Activated CD8-positive, alpha-beta memory T cell treated with anti-CD3 and anti-CD28 coated beads for 4 hours (primary cell): ENCODE measurements at places on chromosomes 1 and 21.

- no peak for DNase-seq
Measured at GRCh38 chr1:39205781-39206464, 1.4 kb downstream of the MACF1 start.

DNA sequence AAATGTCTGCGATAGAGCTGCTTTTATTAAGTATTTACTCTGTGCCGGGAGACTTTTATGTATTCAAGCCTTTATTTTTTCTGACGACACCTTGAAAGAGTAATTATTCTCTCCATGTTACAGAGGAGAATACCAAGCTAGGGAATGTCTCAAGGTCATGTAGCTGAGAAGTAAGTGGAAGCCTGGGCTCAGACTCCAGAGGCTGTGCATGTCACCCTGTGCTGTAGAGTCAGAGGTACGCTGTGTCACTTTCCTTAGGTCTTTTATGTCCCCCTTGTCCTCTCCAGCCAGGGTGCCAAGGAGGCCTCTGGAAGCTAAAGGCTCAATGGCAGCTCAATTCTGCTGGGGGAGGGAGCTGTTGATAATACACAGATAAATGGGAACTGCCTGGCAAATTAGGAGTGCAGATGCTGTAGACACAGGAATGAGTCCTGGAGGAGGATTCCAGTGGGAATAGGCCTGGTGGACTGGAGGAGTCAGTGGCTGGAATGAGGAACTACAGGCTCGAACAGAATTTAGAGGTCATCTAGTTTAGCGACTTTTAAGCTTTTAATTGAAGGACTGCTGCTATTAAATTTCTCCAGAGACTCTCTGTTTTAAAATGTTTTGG, 9.3 kb upstream of the IL19 start:
- no peak for DNase-seq

- no peak for DNase-seq
Measured at GRCh38 chr1:89951766-89952604, 42.9 kb upstream of the ZNF326 start.

DNA sequence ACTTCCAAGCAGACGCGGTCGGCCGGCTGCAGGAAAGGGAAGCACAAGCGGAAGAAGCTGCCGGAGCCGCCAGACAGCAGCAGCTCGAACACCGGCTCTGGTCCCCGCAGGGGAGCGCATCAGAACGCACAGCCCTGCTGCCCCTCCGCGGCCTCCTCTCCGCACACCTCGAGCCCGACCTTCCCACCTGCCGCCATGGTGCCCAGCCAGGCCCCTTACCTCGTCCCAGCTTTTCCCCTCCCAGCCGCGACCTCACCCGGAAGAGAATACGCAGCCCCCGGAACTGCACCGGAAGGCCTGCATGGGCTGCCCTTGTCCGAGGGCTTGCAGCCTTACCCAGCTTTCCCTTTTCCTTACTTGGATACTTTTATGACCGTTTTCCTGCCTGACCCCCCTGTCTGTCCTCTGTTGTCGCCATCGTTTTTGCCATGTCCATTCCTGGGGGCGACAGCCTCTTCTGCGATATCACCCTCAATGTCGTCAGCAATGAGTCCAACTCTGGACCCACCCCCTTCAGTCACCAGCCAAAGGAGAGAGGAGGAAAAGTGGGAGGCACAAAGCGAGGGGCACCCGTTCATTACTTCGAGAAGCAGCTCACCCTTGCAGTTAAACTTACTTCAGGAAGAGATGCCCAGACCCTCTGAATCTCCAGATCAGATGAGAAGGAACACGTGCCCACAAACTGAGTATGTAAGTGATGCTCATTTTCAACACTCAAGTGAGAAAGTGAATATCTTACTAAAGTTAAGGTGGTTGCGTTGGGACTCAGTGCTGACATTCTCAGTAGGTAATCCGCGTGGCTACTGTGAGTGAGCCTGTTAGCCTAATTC, 25.5 kb downstream of the UTS2 start:
- DNase-seq: no peak

GRCh38 chr1:217472915-217473314, 158.0 kb downstream of the GPATCH2 start:
- DNase-seq: no peak

DNA sequence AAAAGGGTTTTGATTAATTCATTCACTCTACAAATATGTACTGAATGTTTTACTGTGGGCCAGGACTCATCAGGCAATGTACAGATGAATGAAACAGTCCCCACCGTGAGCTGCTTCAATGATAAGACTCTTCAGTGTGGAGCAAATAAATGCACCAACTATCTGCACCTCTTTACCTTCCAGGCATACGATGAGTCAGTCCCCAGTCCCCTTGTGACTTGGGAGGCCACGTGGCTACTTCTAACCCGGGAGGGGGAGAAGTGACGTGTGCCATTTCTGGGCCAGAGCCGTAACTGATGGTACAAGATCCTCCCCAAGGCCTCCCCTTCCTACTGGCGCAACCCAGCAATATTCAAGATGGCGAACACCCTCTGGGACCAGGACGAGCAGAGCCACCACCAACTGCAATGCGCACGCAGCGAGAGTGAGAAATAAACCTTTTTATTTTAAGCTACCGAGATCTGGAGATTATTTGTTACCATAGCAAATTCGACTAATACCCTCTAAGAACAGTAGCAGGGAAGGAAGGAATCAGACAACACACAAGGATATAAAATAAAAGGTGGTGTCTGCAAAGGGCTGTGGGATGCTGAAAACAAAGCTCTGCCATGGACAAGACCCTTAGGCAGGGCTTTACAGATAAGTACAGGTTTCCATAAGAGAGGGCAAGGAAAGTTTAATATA, 74.5 kb downstream of the NPHP4 start:
- no peak for DNase-seq

DNA sequence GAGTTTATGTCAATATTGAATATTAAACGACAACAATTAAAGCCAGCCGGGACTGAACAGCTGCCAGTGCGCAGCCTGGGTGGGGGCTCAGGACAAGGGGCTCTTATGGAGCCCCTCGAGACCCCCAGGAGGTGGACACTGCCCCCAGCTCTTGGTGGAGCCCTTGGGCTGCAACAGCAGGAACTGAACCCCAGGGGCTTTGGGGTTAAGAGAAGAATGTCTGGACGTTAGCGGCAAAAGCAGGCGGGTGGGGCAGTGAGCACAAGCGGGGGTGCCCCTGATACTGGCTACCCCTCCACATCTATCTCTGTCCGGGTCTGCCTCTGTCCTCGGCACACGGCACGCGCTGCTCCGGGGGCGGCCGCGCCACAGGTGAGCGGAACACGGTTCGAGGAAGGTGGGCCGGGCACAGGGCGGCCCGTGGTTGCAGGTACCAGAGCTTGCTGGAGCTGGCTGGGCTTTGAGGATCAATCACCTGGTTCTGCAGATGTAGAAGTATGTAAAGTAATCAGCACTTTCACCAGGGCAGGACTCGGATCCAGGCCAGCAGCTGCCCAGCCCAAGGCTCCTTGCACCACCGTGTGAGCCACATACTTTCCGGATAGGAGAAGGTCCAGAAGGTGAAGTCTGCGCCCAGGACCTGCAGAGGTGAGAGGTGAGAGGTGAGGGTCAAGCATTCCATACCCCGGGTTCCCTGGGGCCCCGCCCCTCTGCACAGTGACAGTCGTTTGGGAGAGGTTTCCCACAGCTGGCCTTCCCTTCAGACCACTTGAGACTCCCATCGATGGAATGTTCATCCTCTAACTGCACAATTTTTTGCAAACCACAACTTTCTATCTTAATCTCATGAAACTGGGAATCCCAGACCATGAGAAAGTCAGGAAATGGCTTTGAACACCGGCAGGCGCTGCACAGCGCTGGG, 12.4 kb upstream of the POFUT2 start:
- DNase-seq: no peak

GRCh38 chr1:29793653-29794348, 557.5 kb downstream of the PTPRU start:
- no peak for DNase-seq

GRCh38 chr21:16536643-16537434, 807.1 kb downstream of the USP25 start:
- DNase-seq: no peak

- DNase-seq: no peak
Measured at GRCh38 chr1:28035420-28035819, 53.0 kb downstream of the EYA3 start.

DNA sequence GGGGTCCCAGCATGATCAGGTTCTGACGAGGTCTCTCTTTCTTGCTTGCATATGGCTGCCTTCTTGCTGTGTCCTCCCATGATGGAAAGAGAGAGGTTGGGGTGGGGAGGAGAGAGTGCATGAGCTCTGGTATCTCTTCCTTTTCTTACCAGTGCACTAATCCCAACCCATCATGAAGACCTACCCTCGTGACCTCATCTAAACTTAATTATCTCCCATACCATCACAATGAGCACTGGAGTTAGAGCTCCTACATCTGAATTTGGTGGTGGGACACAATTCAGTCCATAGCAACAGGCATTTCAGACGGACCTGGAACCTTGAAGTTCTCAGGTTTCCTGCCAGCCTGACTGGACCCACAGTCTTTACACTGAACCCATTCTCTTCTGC, 125.2 kb upstream of the ZNF648 start:
- DNase-seq: no peak

GRCh38 chr1:210200124-210200736, 32.4 kb upstream of the SERTAD4 start:
- DNase-seq: no peak

GRCh38 chr1:207670997-207671396, 26.1 kb downstream of the CR1L start:
- no peak for DNase-seq

- DNase-seq: no peak
Measured at GRCh38 chr1:47687631-47688460, 250.0 kb downstream of the FOXD2 start.

GRCh38 chr1:232204269-232204668, 425.7 kb downstream of the SIPA1L2 start:
- DNase-seq: no peak

DNA sequence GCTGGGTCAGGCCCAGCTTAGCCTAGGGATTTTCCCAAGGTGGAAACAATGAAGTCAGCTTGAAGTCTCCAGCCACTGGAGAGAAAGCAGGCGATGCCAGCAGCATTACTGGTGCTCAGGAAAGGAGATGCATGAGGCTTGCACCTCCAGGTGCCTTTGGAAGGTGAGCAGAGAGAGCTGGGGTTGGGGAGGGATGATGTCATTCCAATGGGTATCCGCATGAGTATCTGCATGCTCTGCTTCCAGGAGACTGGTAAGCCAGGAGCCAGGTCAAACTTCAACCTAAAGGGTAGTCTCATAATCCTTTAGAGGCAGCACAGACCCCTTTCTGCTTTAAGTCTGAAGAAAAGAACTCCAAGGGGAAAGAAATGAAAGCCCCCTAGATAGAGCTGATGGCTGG, 68.8 kb downstream of the KDM1A start:
- DNase-seq: no peak

DNA sequence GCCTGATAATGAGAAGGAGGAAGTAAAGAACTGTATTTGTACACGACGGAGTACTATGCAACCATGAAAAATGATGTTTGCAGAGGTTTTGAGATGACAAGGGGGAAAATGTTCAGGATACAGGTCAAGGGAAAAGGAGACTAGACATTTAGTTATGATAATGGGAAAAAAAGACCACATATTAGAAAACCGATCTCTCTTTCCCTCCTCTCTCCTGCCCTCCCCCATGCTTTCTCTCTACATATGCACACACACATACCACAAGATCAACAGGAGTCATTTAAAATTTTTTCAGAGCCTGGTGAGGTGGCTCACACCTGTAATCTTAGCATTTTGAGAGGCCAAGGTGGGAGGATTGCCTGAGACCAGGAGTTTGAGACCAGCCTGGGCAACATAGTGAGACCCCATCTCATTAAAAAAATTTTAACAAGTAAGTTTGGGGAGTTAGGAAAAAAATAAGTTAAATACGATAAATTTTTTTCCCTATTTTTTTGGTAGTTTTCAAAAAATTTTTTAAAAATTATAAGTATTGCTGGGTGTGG, 44.5 kb downstream of the ECE1 start:
- no peak for DNase-seq

- no peak for DNase-seq
Measured at GRCh38 chr1:156117414-156118176, 3.1 kb downstream of the LMNA start.

DNA sequence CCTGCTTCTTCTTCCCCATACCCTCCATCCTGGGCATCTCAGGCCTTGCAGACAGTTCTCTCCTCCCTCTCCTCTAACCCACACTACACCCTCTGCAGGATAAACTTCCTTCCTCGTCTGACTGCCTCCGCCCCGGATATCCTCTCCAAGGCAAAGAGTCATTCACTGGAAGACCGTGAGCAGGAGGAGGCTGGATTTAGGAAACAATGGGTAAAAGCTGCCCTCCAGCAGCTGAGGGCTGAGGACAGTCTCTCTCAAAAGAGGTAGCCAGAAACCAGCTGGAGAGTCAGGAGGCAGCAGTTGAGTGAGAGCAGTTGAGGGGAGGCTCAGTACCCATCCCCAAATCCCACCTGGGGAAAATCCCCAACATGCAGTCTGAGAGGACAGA, 1.4 kb downstream of the CSRP1 start:
- DNase-seq: no peak

DNA sequence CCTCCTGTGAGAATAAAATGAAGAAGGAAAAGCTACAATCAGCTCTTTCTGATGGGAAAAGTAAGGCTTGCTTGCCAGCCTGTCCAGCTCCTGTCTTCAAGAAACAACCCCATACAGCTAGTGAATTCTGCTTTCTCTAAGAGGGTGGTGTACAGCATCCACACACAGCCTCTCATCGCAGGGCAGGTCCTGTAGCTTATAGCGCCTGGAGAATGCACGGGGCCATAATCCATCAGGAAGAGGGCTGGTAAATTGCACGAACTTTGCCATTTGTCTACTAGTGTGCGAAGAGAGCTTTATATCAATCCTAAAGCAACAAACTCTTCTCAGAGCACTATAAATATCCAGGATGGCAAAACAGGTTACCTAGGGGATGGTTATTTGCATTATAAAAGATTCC, 83.3 kb upstream of the SAMSN1 start:
- no peak for DNase-seq

DNA sequence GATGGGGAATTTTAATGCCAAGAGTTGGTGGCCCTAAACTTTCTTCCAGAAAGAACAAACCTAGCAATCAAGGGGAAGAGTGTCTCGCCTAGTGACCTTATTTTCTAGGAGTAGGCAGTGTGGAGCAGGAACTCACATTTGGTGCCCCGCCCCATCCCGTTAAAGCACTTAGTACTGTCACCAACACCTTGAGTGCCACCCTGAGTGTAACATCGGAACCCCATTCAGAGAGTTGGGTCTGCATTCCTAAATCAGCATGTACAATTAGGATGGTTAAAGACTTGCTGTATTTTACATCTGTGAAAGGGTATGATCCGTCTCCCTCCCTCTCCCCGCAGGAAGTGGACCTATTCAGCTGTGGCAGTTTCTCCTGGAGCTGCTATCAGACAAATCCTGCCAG, 15.5 kb downstream of the ETS2 start:
- DNase-seq: no peak

- DNase-seq: no peak
Measured at GRCh38 chr1:176919386-176920378, 244.8 kb downstream of the ASTN1 start.

- no peak for DNase-seq
Measured at GRCh38 chr1:183571678-183572268, 18.5 kb downstream of the NCF2 start.

DNA sequence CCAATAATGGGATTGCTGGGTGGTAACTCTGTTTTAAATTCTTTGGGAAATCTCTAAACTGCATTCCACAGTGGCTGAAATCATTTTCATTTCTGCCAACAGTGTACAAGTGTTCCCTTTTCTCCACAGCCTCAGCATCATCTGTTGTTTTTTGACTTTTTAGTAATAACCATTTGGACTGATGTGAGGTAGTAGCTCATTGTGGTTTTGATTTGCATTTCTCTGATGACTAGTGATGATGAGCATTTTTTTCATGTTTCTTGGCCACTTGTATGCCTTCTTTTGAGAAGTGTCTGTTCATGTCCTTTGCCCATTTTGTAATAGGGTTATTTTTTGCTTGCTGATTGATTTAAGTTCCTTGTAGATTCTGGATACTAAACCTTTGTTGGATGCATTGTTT, 131.9 kb upstream of the B3GALT2 start:
- no peak for DNase-seq
